ENCODE measurements at places on chromosomes 12 and 14. TPM values are rescaled to one million over a fixed set of nuclear protein-coding genes. Genes with fewer than 3 reads are reported as not detected.

KRT6A gene
- total RNA-seq, result not detected

GRCh38 chr12:60174941-60175340 is 579.1 kb downstream of the SLC16A7 start:
- H3K36me3 ChIP-seq, result no peaks in the 10 kb centered on the region
- no peaks in the 10 kb centered on the region for H3K27me3 ChIP-seq
- no peak overlapping the region for H3K4me3 ChIP-seq
- DNase-seq, result no peak

RTL1 gene
- 0.07 TPM for total RNA-seq

GRCh38 chr14:59123975-59124374 is 64.5 kb upstream of the DAAM1 start:
- H3K4me3 ChIP-seq, result no peak overlapping the region
- no peaks in the 10 kb centered on the region for H3K36me3 ChIP-seq
- 0 out of 2 replicates have a peak, but pooled peaks cover 4% of the 10 kb centered on the region for H3K4me1 ChIP-seq

SERPINA1 gene
- 5.1 TPM for total RNA-seq

- 0 out of 2 replicates have a peak, but pooled peaks cover 2% of the 10 kb centered on the region for H3K36me3 ChIP-seq
- peaks cover 3% of the 10 kb centered on the region for H3K27me3 ChIP-seq
- no peak overlapping the region for H3K27ac ChIP-seq
- H3K4me1 ChIP-seq, result peaks cover 33% of the 10 kb centered on the region
- no peak for DNase-seq
- no peak overlapping the region for H3K4me3 ChIP-seq
Observed at GRCh38 chr12:124040291-124040690, 67.3 kb downstream of the ZNF664 start.

GRCh38 chr12:125124320-125124966 is 59.2 kb downstream of the AACS start:
- no peak overlapping the region for H3K4me3 ChIP-seq
- H3K4me1 ChIP-seq, result peaks cover 8% of the 10 kb centered on the region
- peaks cover 27% of the 10 kb centered on the region for H3K36me3 ChIP-seq
- H3K27ac ChIP-seq, result no peak overlapping the region
- no peak for DNase-seq

ABCD2 gene
- total RNA-seq, result 0.05 TPM

- no peaks in the 10 kb centered on the region for H3K36me3 ChIP-seq
- no peak overlapping the region for H3K4me3 ChIP-seq
- H3K27me3 ChIP-seq, result no peaks in the 10 kb centered on the region
- DNase-seq, result no peak
Observed at GRCh38 chr12:104735801-104736200, 222.3 kb downstream of the SLC41A2 start.

NANOG gene
- 330 TPM for total RNA-seq

DNA sequence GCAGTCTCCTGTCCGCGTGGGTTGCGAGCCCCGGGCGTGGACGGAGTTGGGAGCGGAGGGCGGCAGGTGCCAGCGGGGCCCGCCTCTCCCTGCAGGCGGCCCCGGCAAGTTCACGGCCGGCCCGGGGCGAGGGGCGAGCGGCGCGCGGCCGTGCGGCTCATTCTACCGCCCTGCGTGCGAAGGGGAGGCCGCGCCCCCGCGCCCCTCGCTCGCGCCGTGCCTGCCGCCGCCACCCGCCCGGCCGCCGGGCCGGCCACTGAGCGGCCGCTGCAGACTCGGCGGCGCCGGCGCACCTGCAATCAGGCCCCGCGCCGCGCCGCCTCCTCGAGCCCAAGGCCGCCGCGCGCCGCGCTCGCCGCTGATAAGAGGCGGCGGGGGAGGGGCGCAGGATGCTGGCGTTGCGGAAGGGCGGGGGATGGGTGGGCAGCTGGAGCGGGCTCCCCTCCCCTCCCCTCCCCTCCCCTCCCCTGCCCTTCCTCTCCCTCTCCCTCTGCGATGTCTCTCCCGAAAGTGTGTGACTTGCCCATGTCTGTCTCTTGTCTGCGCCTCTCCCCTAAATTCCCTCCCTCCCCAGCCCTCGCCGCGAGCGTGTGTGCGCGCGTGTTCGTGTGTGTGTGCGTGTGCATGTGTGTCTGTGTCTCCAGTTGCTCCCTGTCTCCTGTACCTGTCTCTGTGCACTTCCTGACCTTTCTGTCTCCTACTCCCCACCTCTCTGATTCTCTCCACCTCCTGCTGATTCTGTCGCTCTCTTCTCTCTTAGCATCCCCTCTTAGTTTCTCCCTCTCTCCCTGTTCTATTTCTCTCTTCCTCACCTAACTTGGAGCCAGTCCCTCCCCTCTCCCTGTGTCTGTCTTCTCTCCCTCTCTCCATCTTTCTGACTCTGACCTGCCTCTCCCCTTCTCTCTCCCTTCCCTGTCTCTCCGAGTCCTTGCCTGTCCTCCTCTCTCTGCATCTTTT is 768.1 kb upstream of the TBX3 start:
- H3K4me1 ChIP-seq, result peaks cover 50% of the 10 kb centered on the region
- H3K36me3 ChIP-seq, result no peaks in the 10 kb centered on the region
- DNase-seq, result peak; percentile 64

DNA sequence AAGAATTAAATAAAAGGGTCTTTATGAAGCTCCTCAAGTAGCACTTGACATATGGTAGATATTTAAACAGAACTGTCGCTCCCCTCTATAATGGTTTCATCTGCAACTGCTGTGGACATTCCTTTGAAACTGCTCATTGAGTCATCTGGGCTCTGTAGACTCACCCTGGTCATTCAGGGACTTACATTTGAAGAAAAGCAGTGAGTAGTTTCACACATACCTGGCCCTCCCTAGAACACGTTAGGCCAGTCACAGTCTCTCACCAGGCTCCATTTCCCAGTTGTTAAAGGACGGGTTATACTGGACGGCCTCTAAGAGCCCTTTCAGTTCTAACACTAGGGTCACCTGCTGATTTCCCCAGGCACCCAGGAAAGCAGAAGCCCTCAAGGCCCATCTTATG is 217.0 kb downstream of the BCL11B start:
- no peaks in the 10 kb centered on the region for H3K4me1 ChIP-seq
- no peak overlapping the region for H3K27ac ChIP-seq
- H3K27me3 ChIP-seq, result no peaks in the 10 kb centered on the region
- DNase-seq, result no peak
- H3K36me3 ChIP-seq, result peaks cover 16% of the 10 kb centered on the region
- H3K4me3 ChIP-seq, result no peak overlapping the region

AQP6 gene
- total RNA-seq, result 0.21 TPM

DNA sequence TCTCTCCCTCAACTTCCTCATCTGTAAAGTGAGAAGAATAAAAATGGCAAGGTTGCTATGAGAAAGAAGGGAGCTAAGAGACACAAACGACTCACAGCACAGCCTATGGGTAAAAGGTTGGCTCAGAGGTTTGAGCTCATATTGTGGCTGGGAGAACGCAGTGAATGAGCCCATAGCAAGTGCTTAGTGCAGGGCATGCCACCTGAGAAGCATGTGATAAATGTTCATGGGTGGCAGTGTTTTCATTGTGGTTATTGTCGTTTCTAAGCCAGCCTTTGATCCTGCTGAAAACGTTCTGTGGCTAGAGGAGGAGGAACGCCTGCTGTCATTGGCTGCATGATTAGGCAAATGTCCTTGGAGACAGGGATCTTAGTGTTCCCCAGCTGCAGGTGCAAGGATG is 150.4 kb downstream of the KSR2 start:
- H3K4me1 ChIP-seq, result peaks cover 13% of the 10 kb centered on the region
- H3K4me3 ChIP-seq, result no peak overlapping the region
- no peak overlapping the region for H3K27ac ChIP-seq
- H3K36me3 ChIP-seq, result 0 out of 2 replicates have a peak, but pooled peaks cover 2% of the 10 kb centered on the region
- H3K27me3 ChIP-seq, result no peaks in the 10 kb centered on the region

DNA sequence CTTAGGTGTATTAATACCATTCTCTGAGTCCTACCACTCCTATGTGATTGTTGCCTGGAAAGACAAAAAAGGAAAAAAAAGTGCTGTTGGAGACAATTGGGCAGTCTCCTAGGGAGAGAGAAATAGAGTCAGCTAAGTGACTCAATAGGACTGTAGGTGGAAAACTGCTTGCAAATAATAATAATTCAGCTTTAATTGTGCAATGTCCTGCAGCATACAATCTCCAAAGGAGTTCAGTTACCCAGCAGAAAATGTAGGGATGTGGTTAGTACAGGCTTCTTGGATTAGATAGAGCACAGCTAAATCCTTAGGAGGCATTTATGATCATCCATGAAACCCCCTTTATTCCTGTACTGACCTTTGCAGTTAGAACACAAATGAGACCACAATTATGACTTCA is 3.0 kb upstream of the SRSF9 start:
- peaks cover 1% of the 10 kb centered on the region for H3K36me3 ChIP-seq
- no peaks in the 10 kb centered on the region for H3K27me3 ChIP-seq
- no peak overlapping the region for H3K27ac ChIP-seq
- no peak for DNase-seq
- H3K4me3 ChIP-seq, result no peak overlapping the region
- peaks cover 22% of the 10 kb centered on the region for H3K4me1 ChIP-seq

Measured in WTC11 (cell line).